Stromal cell of bone marrow (primary cell): ENCODE measurements at places on chromosomes 7 and 10.

DNA sequence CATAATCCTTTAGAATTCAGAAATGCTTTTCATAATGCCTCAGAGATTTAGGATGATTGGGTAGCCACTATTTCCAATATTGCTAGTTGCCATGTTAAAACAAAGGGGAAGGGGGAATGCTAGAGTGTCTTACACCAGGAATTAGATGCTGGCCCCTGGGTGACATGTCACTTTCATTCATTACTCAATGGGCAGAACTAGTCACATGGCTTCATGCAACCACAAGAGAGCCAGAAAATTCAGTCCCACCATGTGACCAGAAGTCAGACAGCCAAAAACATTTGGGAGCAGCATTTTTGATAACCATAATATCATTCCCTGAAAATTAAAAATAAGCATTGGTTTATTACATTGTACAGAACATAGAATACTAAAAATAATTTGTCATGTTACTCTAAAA lies 81.2 kb downstream of the CREB5 start:
- DNase-seq = no peak

GRCh38 chr7:70044525-70044924 lies 446.2 kb downstream of the AUTS2 start:
- no peak for DNase-seq

DNA sequence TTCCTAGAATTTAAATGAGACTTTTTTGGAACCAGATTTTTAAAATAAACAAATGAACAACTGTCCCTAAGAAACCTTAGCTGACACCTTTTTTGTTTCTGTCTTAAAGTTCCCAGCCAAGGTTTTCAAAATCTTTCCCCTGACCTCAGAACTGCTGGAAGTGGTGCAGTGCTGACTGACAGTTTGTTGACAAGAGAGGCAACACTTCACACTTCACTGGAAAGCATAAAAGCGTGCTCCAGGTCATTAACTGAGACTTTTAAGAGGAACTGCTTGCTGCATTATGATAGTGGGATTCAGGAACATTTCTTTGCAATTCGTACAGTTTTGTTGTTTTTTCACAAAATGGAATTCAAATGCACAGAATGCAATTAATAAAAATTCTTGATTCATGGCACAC lies 36.2 kb downstream of the SYPL1 start:
- no peak for DNase-seq

- DNase-seq = peak; percentile 86
These were observed 105.6 kb upstream of the COL1A2 start for GRCh38 chr7:94289071-94289470.

- DNase-seq = peak; percentile 27
These were observed 54.3 kb downstream of the FAM241B start for GRCh38 chr10:69684020-69684980.

DNA sequence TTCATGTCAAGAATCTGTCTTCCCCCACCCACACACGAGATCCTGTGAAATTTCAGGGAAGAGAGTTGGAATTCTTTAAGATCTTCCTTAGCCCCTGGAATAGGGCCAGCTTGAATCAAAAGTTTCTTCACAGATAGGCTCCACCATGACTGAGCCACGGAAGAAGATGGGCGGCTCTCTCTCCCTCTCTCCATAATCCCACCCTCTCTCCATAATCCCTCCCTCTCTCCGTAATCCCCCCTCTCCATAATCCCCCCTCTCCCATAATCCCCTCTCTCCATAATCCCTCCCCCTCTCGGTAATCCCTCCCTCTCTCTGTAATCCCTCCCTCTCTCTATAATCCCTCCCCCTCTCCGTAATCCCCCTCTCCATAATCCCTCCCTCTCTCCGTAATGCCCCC lies 20.4 kb downstream of the SHH start:
- no peak for DNase-seq

GRCh38 chr7:117127585-117128168 lies 174.4 kb downstream of the ST7 start:
- DNase-seq = peak; percentile 40

- DNase-seq = no peak
These were observed 14.7 kb downstream of the MMS19 start for GRCh38 chr10:97483506-97483905.

DNA sequence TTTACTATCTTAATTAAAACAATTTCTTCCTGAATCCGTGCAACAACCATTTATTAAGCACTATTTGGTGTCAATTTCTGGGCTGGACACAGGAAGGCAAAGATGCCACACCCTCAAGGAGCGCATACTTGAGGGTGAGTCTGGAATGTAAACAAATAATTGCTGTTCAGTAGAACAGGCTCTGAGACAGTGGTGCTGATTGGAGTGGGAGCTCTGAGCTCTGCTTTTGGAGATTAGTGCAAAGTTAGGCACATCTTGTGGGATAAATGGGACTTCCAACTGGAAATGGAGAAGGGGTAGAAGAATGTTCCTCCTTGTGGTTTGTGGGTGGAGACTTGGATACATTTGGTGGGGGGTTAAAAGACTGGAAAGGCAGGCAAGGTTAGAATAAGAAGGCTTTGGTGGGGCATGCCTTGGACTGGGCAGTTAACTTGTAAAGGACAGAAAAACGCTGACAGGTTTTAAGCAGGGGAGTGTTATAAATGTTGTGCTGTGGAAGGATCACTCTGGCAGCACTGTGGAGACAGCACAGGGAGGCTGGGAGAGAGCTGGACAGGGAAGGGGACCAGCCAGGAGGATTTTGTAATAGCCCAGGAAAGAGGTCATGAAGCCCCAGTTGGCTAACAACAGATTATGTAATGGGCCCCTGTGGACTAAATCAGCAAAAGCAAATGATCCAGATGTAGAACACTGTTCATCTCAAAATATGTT lies 80.7 kb downstream of the ZNF365 start:
- no peak for DNase-seq

DNA sequence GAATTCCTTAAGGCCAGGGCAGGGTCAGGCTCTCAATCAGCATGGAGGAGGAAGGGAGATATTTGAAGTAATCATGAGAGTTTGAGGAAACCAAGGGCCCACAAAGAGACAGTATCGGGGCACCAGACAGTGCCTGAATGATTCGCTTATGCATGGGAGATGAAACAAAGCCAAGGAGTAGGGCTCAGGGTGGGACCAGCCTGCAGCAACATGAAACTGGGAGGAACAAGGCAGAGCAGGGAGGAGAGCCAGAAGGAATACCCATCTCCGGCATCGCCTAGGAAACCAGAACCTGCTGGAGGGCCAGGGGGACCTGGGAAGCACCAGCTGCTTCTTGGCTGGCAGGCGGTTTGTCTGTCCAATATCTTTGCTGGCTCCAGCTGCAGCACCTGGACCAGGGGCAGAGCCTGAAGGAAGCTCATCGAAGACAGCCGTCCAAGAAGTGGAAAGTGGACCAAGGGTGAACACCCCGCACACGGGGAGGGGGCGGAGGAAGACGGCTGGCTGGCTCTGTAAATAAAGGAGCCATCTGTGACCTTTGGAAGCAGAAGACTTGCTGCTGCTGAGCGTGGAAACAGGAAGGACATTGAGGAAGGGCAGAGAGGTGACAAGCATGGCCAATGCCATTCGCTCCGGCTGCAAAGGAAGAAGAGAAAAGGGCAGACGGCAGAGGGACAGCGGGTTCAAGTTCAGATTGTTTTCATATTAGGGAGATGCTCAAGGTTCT lies 34.4 kb upstream of the ECHDC3 start:
- DNase-seq = no peak

DNA sequence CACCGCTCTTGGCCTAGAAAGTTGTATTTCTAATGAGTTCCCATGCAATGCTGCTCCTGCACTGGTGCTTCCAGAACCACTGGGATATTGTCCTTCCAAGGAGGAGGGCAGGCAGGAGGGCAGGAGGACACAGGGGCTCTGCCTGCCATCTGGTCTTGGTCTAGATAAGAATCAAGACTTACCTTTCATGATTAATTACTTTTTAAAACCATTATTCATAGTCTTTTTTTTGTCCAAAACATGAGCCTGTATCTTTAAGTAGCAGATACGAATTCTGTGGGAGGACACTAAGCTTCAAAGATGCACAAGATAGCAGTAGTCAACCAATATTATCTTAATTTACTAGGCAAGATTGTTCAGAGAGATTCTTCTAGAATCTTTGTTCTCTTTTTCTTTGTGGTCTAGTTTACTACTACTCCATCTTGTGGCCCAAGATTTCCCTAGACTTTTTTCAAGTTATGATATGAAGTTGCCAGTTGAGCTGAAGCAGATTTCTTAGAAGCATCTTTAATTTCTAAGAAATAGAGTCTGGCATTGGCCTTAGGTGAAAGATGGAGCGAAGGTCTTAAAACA lies 57.6 kb downstream of the RBM33 start:
- no peak for DNase-seq

DNA sequence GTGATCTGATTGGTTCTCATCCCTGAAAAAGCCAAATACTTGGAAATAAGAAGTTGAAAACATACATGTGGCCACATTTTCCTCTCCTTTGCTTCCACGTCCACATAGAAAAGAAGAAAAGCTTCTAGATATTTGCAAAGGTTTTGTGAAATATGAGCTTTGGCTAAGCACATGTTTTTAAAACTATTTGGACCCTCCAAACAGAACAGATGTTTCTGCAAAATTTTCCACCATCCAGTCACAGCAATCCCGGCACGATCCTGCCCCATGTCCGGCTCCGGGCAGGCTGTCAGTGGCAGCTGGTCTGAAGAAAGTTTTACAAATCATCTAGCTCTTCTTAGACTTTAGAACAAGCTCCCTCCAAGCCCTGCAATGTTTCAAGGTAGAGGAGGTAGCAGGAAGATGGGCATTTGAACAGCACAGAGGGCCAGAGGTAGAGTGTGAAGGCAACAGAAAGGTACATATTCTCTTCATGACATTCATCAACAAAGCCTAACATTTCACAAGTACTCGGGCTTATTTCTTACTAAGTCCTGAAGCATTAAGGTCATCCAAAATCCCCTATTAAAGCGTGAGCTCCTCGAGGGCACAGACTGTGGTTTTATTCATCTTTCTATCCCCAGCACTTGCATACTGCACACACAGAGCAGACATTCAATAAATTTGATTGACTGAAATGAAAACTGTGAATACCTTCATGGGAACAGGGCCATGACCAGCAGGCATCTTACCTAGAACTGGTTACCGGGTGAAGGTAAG lies 110.1 kb downstream of the JAZF1 start:
- no peak for DNase-seq
